ENCODE measurements at places on chromosomes 5 and 9. TPM values are rescaled to one million over a fixed set of nuclear protein-coding genes. Genes with fewer than 3 reads are reported as not detected.

DNA sequence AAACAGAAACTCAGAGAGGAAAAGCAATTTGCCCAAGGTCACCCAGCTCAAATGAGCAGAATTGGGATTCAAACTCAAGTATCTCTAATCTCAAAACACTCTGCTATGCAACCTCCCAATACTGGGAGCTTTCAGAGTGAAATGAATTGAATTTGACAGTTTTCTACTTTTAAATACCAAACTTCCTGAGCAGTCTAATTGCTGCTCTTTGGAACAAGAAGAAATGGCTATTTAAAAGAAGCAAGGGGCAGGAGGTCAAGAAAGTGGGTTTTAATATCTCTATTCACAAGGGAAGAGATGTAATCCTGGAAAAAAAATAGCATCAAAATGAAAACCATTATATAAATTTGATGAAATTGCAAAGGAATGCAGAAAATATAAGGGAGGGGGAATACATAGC is 142.6 kb downstream of the INSYN2B start:
- DNase-seq, result no peak

NDFIP1 gene
- total RNA-seq, result 178 TPM

DNA sequence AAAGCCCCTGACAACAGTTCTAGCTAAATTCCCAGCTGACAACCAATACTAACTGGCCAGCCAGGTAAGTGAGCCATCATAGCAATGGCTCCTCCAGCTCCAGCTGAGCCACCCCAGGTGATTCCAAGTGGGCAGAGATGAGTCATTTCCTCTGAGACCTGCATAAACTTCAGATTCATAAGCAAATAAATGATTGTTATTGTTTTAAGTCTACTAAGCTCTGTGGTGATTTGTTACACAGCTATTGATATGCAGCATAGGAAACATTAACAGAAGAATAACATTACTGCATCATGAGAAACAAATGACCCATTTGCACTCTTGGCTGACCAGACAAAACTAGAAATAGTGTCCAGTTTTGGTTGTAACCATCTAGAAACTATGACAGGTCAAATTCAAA is 60.3 kb downstream of the TTC39B start:
- no peak for DNase-seq

GRCh38 chr5:139964994-139965565 is 78.0 kb downstream of the NRG2 start:
- peak; percentile 89 for DNase-seq

- DNase-seq, result no peak
These were observed 394.8 kb downstream of the NR2F1-AS1 start for GRCh38 chr5:93186076-93186682.

DNA sequence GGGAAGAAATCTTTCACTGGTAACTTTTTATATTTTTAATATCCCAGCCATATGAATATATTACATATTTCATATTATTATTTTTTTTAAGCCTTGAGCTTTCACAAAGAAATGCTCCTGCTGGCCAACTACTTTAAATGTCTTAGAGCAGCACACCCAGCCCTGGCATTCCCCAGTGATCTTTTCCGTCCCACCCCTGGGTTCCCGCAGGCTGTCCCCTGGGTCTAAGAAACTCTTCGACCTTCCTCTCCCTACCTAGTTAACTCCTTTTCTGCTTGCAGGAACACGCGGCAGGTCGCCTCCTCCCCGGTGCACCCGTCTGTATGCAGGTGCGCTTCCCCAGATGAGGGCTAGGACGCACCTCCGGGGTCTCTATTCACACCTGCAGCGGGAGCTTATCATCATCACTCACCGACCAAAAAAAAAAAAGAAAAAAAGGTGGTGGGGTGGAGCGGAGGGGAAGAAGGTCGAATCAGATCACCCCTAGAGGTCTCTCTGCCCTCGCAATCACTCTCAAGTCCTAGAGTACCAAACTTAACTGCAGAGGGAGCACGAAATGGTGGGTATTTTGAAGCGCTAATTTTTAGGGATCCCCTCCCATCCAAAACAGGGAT is 696 bp downstream of the ZFP62 start:
- no peak for DNase-seq

DNA sequence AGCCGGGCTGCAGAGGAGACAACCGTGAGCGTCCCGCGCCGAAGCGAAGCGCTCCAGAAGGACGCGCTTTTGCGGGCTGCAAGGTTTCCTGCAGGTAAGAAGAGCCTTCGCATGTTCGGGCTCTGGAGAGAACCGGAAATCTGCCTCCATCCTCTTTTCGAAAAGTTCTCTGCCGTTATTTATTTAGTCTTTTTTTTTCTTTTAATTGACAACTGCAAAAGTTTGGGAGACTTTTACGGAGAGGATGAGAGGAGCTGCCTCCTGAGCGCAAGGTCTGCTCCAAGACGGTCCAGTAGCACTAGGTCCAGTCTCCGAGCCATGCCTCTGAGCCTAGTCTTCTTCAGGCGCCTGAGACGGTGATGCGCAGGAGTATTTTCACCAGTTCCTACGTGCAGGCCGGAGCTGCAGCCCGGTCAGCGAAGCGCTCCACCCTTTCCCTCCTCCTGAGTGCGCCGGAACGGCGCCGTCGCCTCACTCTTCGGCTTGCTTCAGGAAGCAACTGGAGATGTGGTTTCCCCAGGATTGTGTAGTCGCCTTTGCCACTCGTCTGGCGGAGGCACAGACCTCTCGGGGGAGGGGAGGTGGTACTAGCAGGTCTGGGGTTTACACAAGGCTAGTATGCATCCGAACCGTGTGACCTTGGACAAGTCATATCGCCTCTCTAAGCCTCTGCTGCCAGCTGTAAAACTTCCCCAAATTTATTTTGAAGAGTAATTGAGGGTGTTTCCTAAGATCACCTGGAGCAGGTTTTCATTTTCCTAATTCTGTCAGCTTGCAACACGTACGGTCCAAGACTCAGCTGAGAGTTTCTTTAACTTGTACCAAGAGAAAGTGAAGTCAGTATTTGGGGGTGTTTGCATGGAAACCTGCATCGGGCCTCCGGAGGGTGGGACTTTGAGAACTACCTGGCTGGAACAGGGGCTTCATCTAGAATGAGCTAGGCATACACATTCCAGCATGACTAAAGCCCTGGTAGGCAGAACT is 4.5 kb downstream of the POU4F3 start:
- DNase-seq, result no peak

ERAP2 gene
- 16.5 TPM for total RNA-seq

PKD2L2 gene
- not detected for total RNA-seq

DNA sequence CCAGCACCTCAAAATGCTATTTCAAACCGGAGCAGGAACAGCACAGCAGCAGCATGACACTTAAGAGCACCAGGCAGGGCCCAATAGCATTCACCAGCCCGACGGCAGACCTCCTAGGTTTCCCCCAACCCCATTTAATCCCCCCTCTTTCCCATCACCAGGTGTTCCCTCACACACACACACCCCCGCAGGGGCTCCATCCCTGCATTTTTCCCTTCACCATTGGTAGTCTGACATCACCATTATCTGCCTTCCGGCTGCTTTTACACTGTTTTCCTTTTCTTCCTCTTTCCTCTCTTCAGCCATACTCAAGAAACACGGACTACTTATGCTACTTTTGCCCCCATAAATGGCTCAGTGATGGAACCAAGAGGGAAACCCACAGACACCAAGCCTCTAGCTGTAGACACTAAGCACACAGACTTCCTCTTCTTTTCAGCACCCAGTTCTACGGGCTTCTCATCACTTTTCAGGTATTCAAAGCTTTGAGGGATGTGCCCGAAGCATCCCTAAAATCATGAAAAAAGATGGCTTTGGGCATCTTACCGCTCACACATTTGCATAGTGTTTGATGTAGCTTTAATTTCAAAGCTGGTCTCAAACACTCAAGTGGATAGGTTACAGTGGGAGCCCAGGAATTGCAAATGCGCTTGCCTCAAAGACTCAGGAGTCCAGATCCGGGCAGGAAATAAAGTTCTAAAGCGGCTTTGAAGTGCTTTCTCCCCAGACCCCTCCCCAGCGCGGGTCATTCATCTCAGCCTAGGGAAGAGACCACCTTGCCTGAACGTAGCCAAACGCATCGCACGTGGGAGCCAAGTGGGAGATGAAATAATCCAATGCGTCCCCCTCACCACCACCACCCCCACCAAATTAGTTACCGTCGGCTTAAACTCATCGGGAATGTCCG is 141.5 kb downstream of the TSSK1B start:
- no peak for DNase-seq

SLC30A5 gene
- 62.6 TPM for total RNA-seq

- DNase-seq, result no peak
These were observed 40.1 kb downstream of the PRRT1B start for GRCh38 chr9:131585375-131585774.

NLN gene
- total RNA-seq, result 6.6 TPM

DNA sequence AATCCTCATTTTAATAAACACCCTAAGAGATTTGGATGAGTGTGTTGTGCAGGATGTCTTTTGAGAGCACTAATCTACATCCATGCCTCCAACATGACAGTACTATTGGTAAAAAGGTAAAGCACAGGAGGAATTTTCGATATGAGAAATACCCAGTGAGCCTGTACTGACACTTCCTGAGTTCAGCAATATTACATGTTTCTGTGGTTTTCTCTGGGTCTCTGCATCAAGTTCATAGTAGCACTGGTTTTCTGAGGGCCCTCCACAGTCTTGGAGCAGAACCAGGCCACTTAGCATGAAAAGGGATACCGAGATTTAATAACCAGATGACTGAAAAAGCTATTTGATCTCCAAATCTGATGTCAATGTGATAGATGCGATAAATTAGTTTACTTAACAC is 524.1 kb downstream of the TMEM38B start:
- no peak for DNase-seq

- DNase-seq, result no peak
These were observed 2.6 kb upstream of the BOD1 start for GRCh38 chr5:173618927-173619519.

GRCh38 chr5:133844836-133845235 is 123.6 kb downstream of the C5orf15 start:
- DNase-seq, result no peak

NUTM2F gene
- not detected for total RNA-seq

DNA sequence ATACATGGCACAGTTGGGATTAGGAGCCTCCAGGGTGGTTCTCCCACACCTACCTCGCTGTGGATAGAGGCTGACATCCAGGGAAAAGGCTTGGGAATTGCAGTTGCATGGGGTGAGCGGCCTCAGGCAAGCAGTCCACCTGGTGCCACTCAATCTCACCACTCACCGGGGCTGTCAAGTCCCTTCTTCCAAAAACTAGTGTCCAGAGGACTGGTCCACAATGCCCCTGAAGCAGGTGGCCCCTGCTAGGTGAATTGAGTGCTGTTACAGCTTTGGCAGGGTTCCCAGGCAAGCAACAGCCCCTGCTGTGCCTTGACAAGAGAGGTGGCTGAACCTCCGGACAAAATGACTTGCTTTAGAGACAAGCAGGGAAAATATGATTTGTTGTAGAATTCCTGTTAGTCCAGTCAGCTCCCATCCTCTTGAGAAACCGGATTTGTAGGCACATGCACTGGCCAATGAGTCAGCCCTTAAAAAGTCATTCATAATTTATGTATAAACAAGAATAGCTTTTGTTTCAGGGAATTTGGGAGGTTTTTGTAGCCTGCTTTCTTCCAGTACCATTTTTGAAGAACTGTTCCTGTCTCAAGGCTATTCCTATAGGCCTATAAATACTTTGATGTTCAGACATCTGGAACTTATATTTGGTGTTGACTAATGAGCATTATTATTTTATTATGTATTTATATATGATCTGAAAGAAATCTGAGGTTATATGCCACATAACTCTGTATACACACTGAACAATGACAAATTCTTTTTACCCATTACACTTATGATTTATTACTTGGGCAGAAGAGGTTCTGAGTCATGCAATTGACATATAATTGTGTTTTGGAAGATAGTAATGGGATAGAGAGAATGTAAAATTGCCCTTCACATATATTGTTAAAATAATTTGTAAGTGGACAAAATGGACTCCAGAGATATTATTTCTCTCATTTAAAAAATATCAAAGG is 411.1 kb downstream of the ACTL7B start:
- DNase-seq, result no peak

UGT3A1 gene
- not detected for total RNA-seq

DNA sequence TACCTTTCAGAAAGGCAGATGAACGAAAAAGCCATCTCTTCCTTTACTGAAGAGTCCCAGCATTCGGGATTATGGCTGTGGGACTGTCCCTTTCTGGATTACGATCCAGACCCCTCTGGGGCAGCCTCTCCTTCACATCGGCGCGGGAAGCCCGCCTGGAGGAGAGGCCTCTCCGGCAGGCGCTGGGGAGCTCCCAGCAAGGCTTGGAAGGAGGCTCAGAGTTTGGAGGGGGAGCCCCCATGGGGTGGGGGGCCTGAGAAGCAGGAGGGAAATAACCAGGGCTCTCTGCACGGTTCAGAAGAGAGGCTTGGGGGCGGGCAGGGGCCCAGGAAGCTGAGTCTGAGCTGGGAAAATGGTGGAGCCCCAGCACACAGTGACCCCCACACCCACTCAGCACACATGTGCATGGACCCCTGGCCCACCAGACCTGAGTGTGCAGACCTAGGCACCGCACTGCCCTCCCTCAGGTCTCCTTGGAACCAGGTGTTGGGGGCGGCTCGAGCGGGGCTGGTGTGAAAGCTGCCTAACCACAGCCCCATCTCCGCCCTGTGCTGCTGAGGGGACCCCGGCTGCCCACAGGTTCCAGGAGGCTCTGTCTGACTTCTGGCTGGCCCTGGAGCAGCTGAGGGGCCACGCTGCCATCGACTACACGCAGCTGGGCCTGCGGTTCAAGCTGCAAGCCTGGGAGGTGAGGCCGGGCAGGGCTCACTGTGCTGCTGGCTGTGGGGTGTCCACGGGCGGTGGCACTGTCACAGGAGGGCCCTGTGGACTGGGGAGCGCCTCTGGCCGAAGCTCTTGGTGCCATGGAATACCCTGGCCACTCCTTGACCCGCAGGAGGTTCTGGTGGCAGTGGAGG is 4.5 kb downstream of the NOXA1 start:
- no peak for DNase-seq

GRCh38 chr5:174729075-174729680 is 4.8 kb downstream of the MSX2 start:
- DNase-seq, result no peak

- no peak for DNase-seq
These were observed 586.5 kb downstream of the CETN3 start for GRCh38 chr5:89823046-89823445.

GRCh38 chr5:120122703-120123102 is 341.4 kb upstream of the PRR16 start:
- no peak for DNase-seq

CD72 gene
- total RNA-seq, result 5.6 TPM

DNA sequence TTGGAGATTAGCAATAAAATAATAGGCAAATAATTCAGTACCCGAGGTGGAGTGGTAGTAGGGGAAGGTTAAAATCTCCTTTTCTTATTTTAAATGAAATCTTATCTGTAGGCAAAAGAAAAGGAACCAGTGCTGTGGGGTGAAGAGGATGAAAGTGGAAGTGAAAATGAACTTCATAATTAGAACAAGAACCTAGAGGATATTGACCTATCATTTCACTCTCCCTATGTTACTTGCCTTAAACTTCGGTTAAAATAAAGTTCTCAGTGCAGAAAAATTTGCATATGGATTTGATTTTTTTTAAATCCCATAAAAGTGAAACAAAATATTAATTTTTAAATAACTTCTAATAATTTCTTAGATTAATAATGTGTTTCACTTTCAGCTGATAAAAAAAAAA is 1094.9 kb upstream of the C9orf72 start:
- DNase-seq, result no peak

PCDHGB1 gene
- total RNA-seq, result 3.9 TPM

- no peak for DNase-seq
These were observed 14.7 kb upstream of the LHX2 start for GRCh38 chr9:123996731-123997421.

PCDHGA7 gene
- 5.2 TPM for total RNA-seq

Measured in vagina (tissue), 2 donors.